ENCODE measurements at places on chromosomes 5 and 9.

DNA sequence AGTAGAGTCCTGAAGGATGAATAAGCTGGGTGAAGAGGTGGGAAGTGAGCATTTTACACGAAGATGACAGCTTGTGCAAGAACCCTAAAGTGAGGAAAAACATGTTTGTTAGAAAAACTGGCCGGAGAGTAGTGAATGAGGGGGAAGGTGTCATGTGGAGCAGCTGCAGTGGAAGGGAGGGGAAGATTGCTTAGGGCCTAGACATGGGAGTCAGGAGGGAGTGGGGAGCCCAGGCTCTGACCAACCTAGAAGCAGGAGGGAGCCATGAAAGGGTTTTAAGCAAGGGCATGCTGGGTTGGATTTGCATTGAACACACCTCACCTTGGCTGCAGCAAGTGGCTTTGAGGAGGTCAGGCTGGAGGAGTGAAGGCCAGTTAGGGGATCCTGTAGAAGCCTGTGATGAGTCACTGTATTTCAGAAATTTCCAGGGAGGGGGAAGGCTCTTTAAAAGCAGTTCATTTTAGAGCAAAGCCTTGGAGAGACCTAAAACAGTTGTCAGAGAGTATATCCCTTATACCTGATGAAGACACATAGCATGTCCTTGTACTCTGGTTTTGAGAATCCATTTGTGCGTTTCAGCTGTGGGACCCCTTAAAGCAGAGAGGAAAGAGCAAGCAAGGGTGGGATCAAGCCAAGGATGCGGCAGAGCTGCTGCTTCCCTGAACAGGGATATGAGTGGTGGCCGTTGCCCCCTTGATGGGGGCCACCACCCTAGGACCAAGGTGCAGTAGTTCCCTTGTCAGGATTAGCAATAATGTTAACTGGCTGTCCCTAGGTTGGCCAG, 45.4 kb downstream of the ANGPTL2 start:
- no peak for DNase-seq

- no peak for DNase-seq
Observed at GRCh38 chr5:133899506-133899905, 68.9 kb downstream of the C5orf15 start.

DNA sequence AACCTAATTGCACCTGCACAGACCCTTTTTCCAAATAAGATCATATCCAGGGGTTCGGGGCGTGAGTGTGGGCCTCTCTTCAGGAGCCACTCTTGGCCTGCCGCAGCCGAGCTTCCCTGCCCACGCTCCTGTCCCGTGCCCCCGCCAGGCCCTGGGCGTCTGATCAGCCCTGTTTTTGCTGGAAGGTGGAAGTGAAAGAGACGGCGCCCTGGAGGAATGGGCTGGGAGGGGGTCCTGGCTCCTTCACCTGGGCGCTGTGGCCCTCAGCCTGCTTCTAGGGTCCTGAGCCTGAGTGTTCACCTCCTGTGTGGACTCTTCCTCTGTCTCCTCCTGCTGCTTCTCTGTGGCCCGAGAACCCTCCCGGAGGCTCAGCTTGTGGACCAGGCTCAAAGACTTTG, 11.2 kb upstream of the COL5A1 start:
- DNase-seq, result no peak

DNA sequence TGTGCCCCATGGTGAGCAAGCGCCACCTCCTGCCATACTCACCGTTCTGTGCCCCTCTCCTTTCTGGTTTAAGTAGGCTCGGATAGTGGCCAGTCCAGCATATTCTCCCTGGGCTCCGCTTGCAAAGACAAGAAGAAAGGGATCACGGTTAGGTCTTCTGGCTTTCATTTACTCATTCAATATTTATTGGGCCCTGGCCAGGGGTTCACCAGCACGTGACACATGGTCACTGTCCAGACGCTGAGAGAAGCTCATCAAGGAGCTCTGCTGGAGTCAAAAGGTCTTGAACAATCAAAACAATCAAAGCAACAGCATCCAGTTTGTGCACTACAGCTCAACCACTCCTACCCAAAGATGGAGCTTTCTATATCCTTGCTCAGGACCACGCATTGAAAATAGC, 80.2 kb downstream of the GLDC start:
- no peak for DNase-seq

DNA sequence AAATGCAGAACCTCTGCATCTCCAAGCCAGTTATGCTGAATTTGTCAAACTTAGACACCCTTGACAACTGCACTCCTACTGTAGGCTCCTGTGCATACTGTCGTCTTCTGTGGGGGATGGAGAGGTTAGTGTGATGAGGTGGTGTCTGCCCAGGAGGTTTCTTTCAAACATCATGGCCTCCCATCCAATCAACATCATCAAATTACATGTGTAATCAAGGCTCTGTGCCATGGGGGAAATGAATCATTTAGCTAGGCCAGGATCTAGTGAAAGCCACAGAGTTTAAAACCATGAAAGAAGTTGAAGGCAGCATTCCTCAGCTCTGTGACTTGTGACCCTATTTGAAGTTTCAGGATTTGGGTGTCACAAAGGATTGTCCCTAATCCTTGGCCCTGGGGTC, 240.6 kb downstream of the MARCHF11 start:
- DNase-seq, result no peak

DNA sequence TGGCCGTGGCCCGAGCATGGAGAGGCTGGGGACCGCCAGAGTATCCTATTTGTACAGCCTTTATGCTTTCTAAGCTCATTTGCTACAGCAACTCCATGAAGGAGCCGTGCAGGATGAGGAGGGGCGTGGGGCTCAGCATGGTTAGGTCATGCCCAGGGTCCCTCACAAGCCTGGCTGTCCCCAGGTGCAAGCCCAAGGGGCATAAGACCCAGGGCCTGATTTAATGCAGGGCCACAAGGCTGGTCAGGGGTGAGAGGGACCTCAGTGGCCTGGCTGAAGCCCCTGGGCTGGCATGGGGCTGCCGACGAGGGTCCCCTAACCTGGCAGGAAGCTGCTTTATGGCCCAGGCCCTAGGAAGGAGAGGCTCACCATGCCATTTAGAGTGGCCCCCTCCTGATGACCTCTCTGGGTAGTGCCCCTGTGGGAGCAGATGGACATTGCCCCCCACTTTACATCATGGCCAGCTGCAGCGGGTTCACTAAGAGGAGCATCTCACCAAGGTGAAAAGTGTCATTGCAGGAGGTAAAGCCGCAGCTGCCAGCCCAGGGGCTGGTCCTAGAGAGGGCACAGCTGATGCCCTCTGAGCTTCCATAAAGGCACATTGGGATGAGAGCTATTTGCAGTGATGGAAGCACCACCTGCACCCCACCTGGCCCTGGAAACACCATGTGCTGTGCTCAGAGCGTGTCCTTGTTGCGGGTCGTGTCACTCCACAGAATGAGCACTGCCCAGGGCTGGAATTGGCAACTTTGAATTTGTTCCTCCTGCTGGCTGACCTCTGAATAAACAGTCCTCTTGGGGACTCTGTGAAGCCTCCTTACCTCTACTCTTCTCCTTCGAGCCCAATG, 58.9 kb downstream of the ZNF618 start:
- no peak for DNase-seq

DNA sequence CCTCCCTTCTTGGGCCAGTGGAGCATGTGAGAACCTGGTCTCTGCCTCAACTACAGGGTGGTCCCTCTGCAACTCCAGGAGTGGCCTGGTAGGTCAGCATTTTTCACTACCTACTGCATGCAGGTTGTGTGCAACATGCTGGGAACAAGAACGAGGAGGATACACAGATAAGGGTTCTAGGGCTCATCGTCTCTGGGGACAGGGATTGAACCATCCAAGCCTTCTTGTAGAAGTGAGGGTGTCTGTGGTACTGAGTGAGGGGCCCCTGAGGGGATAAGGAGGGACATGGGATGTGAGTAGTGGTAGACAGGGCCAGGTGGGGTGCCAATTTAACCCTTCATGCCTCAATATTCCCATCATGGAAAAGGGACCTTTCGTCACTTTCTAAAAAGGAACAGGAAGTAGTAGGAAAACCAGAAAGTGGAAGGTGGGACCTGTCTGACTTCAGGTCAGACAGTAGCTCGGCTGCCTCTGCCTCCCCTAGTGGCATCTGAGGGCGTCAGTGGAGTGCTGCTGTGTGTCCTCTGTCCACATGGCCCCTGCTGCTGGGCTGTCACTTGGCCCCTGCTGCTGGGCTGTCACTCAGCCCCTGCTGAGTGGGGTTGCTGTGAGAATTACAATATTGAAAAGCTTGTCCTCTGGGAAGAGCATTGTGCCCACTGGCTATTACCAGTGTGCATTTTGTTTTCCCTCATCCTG, 48.6 kb upstream of the RNU6ATAC start:
- DNase-seq, result no peak
